ENCODE measurements at places on chromosomes 5 and 9.

GRCh38 chr5:179407191-179408175 is 62.2 kb upstream of the ADAMTS2 start:
- no peak for DNase-seq

DNA sequence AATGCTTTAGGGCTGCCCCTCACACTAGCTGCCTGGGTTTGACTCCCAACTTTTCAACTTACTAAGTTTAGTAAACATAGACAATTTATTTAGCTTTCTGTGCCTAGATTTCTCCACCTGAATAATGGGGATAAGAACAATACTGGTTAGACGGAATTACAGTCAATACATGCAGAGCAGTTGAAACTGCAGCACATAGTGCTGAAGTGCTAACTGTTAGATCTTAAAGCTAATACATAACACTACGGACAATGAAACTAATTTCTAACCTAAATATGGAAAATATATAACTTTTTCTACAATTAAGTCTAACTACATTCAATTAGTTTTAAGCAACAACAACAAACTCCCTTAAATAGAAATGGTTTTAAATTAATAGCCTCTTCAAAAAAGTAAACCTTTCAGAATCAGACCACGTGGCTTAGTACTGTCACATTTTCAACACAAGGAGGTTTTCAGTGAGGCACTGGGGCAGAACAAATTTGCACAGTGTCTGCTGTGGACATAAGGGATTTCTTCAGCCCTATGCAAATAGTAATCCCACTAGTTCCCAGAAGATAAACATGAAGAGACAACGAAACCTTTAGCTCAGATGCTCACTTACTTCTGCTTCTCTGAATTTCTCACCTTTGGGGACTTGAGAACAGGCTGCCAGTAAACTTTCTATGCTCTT is 293.4 kb downstream of the EDIL3 start:
- no peak for DNase-seq

DNA sequence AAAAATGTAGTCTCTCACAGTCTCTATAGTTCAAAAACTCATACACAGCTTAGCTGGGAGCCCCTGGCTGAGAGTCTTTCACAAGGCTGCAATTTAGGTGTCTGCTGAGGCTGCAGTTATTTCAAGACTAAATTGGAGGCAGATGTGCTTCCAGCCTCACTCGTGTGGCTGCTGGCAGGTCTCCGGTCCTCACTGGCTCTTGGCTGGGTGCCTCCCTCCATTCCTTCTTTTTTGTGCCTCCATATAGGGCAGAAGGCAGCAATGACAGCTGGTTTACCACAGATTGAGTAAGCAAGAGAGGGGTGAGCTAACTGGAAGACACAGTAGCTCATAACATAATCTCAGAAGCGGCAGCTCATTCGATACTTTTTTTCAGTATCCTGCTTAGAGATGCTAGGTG is 2167.7 kb upstream of the WWC1 start:
- no peak for DNase-seq

DNA sequence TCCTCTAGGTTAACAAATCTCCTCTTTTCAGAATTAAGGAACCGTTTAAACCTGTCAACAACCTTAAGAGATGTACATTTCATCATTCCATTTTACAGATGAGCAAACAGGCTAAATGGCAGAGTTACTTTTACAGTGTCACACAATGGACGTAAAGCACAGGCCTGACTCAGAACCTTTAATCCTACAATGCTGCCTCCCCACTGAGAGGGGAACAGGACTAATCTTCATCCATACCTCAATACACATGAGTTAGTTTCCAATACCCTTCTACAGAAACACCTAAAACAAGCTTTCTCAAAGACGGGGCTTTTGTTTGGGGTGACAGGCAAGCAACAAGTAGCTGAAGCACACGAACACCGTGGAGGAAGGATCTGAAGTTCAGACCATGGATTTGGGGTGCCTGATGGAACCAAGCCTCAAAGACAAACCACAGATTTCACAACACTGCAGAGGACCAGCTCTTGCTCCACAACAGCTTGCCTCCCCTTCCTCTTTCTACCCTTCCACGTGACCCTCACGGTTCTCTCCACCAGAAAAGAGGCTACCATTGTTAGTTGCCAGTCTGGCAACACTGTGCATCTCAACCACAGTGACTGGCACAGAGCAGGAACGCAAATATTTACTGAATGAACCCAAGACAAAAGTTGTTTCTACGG is 1.8 kb downstream of the RNF130 start:
- DNase-seq = no peak

DNA sequence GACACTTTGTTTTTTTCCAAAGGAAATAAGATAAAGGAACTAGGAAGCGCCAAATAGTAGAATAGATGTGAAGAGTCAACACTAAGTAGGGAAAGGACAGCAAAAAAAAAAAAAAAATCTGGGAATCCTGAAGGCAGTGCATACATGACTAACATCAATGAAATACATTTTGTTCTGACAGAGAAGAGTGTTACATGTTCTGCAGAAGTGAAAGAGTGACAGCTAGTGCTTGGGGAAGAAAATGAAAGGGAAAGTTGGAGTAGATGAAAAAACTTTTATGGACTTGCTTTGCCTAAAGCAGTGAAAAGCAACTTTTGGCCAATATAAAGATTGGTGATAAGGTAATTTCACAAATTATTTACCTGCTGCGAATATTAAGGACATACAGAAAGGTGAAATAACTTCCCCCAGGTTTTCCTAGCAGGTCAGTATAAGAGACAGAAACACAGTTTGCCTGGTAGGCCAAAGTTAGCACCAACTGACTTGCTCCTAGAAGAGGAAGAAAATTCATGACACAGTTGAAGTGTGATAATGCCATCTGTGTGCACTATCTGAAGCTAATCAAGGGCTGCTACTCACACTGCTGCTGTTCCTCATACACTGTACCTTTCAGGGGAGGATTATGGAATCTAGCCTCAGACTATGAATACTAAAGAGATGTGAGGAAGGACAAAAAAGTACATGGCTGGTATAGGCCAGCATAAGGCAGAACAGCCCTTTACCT is 38.6 kb downstream of the RANBP6 start:
- no peak for DNase-seq

DNA sequence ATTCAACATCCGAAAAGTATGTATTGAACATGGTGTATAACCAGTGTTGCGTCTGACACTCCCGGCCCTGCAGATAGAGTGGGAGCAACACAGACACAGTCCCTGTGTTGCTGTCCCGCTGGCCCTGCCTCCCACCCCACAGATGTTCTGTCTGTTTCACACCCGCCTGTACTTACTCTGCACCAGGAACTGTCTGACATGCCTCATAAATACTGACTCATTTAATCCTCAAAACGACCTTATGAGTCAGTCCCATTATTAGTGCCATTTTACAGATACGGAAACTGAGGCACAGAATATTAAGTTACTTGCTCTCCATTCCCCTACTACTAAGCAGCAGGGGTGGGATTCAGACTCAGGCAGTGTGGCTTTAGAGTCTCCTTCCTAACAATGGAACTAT is 109.8 kb upstream of the NFIL3 start:
- DNase-seq = no peak

- DNase-seq = no peak
Observed at GRCh38 chr9:128899566-128900322, 17.8 kb downstream of the LRRC8A start.

DNA sequence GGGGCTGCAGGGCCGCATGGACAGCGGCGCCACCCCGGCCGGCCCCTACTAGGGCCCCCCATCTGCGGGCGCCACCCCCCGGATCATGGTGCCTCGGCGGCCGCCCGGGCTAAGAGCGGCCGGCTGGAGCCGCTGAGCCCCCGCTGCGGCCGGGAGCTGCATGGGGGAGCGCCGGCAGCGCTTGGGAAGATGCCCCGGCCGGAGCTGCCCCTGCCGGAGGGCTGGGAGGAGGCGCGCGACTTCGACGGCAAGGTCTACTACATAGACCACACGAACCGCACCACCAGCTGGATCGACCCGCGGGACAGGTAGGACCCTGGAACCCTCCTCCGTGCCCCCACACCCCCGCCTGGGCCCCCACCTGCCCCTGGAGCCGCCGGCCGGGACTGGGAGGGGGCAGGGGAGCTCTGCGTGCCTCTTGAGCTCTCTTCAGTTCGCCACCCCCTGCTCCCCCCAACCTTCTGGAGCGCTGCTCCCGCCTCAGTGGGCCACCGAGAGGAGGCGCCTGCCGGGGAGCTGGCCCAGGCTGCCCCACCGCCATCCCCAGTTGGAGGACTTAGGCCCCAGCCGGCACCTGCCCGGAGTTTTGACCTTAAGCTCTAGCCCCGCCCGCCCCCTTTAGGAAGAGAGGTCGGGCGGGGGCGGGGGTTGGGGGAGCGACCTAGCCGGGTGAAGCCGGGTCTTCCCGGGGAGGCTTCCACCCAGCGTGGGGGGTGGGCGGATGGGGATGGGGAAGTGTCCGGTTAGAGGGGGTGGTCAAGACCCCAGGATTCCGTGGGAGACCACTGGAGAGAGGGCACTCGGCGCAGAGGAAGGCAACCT is 730 bp downstream of the WWC1 start:
- DNase-seq = no peak

GRCh38 chr5:114953565-114953964 is 216.1 kb downstream of the TRIM36 start:
- no peak for DNase-seq

DNA sequence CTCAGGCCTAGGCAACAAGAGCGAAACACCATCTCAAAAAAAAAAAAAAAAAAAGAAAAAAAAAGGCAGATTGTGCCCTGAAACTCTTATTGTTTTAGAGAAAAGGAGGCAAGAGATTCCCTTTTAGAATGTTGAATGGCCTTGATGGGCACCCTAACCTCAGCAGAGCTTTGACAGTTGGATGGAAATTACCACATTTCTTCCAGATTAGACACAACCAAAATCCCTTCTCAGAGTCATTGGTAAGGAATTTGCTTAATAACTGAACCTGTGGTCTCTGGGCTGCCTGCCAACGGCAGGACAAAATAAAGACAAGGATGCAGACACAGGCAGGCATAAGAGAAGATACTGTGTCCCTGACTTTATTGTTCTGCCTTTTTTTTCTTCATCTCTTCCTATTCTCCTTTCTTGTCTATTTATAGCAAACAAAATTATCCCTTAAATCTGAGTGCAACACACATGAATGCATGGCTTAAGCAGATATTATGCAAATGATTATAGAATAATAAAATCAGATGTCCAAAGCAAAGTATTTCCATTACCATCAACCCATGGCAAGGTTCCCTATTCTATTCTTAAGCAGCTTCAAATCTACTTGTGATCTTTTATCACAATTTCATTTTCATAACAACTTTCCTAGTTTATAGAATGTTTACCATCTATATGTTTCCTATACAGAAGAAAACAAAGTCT is 37.3 kb upstream of the TRIO start:
- no peak for DNase-seq

GRCh38 chr5:72448368-72448767 is 58.8 kb downstream of the ZNF366 start:
- DNase-seq = no peak

GRCh38 chr9:38090170-38090569 is 21.1 kb upstream of the SHB start:
- no peak for DNase-seq

DNA sequence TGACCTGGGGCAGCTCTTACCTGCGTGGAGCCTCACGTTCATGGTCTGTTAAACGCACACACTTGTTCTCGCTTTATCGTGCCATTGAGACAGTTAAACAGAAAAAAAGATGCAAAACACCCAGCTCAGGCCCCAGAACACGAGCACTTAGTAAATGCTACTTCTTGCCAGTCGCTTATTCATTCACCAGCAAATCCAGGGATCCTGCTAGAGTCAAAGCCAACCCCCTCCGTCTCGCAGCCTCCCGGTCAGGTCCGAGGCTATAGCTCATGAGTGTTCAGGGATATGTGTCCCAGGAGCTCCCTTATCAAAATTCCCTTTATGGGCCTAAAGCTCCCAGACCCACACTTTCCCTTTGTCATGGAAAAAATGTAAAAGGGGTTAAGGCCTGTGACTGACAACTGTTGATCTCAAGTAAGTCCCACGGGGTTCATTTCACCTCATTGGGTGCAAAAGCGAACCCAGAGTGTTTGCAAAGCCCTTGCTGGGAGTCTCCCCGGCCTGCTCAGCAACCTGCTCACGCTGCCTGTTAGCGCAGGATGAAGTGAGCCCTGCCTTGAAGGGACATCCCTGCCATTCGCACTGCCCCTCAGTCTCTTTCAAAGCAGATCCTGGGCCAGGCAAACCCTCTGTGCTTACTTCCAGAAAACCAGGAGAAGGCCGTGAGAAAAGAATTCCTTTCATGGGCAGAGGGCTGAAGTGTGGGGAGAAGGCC is 40.7 kb downstream of the HRH2 start:
- DNase-seq = no peak

GRCh38 chr5:22572941-22573340 is 280.2 kb downstream of the CDH12 start:
- DNase-seq = no peak

GRCh38 chr5:120913396-120913795 is 449.3 kb downstream of the PRR16 start:
- no peak for DNase-seq

DNA sequence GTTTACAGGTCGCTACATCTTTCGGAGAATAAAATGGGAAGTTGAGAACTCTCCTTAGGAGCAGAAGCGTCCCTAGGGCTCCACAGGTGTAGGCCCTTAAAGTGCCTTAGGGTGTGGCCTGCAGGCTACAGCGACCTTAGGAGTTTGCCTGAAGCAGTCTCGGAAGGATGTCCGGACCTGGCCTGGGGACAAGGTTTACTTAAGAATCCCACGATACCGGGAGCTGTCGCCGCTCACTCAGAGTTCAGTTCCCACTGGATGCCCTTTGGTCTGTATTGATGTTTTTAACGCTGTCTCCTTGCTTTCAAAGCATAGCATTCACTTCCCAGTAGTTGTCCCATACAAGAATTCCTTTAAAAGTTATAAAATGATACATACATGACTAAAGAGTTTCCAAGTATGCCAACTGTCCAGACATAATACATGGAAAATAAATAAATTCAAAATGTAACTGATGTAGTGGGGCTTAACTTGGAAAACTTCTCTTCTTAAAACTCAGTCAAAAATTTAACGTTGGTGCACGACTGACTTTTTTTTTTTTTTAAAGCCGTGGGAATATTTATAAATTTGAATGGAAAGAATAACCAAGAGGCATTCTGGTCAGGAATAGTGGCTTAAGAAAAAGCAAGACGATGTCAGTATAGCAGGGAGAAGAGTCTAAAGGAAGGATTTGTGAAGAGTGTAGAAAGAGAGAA is 848 bp downstream of the RAD50 start:
- DNase-seq = peak; percentile 35

GRCh38 chr5:135141303-135142268 is 107.6 kb upstream of the PITX1 start:
- no peak for DNase-seq
